ENCODE measurements at places on chromosomes 1 and 21.

DNA sequence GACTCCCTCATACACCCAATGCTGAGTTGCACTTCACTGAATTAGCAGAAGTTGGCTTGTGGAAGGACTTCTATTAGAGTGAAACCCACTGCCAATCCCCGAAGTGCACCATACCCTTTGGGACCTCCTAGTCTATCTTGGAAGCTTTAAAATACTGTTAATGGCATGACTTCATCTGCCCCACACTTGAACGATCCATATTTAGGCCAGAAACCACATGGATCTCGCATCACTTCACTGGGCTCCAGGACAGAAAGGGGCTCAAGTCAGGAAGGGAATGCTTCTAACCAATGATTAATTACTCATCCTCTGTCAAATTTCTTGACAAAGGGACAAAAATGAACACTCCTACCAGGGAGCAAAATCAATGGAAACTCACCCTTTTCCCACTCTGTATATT is 69.1 kb downstream of the BCAR3 start:
- DNase-seq = no peak

- no peak for DNase-seq
Measured at GRCh38 chr1:174874331-174875053, 125.3 kb upstream of the CACYBP start.

DNA sequence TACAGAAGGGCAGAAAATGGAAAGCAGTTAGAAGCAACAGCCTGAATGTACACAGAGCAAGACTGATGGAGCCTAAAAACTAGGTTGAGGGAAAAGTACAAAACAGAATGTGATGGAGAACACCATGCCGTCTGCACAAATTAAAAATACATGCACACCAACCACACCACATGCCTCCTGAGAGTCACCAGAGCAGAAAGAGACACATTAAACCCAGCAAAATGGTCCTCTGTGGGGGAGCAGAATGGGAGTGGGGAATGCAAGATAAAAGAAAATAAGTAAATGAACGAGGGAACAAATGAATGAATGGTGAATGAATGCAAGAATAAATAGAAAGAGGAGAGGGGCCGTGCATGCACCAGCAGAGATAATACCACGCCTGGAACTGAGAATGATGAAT is 24.1 kb downstream of the PADI2 start:
- DNase-seq = no peak

- DNase-seq = peak; percentile 71
Measured at GRCh38 chr1:37850352-37850955, 8.9 kb downstream of the MTF1 start.

DNA sequence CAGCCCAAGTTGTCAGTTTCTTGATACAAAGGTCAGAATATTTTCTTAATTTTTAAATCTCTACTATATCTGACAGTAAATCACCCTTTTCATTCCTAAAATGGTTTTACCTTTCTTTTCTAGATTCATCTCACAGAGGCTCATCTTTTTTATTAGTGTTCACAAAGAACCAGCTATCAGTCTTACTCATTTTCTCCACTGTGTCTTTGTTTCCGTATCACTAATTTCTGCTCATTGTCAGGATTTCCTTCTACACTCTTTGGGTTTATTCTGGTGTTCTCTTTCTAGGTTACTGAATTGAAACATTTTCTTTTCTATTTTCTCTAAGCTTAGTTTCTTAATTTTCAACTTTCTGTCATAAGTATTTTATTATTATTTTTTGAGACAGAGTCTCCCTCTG is 8.7 kb downstream of the AGPAT3 start:
- no peak for DNase-seq

DNA sequence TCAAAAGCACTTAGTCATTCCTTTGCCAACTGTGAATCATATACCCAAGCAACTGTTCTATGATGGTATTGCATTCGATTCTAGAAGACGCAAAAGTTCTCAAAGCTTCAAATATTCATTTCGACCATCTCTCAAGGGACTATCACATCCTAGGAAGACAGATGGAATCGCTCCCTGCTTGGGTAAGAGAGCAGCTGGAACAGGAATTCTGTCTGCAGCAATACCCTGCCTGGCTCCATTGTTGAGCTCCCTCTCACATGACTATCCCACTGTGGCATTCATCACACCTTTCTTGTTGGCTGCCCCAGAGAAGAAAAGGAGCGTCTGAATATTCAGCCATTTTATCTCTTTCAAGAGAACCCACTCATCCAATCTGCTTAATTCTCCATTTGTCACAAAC is 397.7 kb downstream of the NTNG1 start:
- no peak for DNase-seq

- DNase-seq = no peak
Measured at GRCh38 chr1:76500116-76500515, 367.2 kb upstream of the ST6GALNAC5 start.

GRCh38 chr1:27515626-27516025 is 25.7 kb upstream of the WASF2 start:
- DNase-seq = no peak

DNA sequence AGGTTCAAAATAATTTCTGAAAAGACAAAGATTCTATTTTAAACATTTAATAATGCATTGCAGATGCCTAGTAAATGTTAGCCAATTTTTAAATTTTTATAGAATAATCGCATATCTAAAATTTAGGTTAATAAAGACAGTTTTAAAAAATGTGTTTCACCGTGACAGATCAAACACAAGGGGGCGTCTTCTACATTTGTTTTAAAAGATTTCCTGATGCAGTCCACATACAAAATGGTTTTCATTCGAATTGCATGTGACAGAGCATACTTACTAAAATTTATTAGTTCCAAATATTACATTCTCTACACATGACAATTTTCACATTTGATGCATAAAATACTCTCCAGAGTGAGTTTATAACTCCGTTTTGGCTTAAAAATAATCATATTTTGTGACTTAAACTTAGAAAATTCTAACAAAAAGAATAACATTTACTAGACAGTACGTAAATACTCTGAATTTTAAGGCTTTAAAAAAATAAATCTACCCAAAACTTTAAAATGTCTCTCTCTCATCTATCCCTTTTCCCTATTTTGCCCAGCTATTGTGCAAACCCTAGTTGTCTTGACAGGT is 75.5 kb downstream of the ADAMTS1 start:
- DNase-seq = peak; percentile 15

DNA sequence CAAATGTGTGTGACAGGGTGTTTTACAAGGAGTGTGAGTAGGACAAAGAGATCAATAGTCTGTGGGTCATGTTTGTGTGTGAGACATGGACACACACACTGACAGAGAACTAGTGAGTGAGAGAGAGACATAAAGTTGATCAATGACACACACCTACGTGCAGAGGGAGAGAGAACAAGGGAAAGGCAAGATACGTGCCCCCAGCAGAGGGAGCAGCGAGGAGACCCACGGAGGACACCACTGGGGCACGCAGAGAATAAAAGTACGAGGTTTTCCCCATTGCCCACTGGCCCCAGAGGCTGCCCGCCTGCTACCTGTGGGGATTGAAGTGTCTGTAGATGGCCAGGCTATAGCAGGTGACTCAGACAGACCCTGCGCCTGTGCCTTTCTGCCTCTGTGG is 130.2 kb upstream of the CSF3R start:
- no peak for DNase-seq

- DNase-seq = peak; percentile 96
Measured at GRCh38 chr1:150613061-150613920, 16.1 kb downstream of the ENSA start.

GRCh38 chr1:56301791-56302190 is 277.6 kb downstream of the PLPP3 start:
- no peak for DNase-seq

DNA sequence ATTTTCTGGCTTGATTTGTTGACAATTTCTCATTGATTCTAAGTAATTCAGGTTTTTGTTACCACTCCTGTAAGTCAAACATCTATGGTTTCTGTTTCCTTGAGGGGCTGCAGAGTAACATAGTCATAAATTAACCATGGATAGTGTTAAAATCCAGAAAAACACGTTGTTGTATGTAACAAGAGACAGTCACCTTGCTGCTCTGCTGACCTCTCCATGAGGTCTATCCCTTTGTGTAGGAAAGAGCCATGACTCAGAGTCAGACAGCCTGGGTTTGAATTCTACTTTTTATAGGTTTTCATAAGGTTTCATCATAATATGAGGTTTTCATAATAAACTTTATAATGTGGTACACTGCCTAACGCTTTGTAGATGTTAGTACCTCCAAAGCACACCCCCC is 27.6 kb upstream of the NBL1 start:
- no peak for DNase-seq

GRCh38 chr21:34900376-34900775 is 148.7 kb downstream of the RUNX1 start:
- no peak for DNase-seq

DNA sequence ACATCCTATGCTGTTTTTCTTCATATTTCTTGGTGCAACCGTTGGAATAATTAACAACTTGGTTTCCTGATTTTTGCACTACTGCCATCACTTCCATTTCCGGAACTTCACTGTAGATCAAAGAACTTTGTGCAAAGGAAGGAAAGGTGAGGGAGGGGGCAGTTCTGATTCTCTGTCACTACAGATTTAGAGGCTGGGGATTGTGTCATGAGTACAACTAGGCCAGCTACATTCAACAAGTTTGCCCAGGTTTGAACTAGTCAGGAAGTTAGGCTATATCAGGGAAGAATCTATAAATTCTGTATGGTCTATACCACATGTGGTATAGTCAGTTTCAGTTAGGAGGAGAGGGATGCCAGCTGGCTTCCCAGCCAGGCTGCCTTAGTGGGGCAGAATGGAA is 84.2 kb downstream of the RGL1 start:
- DNase-seq = no peak

- no peak for DNase-seq
Measured at GRCh38 chr21:25456672-25457071, 150.6 kb downstream of the MRPL39 start.

- no peak for DNase-seq
Measured at GRCh38 chr1:32557812-32558211, 18.6 kb downstream of the ZBTB8A start.

DNA sequence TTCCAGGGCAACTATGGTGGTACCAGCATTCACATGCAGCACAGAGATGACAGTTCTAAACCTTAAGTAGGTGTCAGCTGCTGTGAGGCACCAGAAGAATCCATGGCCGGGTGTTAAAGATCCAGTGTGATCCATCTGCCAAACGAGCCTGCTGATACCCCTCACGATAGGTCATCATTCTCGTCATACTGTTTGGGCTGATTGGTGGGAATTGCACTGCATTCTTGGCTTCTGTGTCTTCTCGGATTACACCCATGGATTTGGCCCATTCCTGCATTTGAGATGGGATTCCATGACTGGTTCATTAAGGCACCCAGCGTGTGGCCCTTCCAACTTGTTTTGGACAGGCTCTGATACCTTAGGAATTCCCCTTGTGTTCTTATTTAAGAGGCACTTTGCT is 55.2 kb downstream of the ST6GALNAC3 start:
- no peak for DNase-seq

- no peak for DNase-seq
Measured at GRCh38 chr1:40858856-40859416, 3.2 kb downstream of the CITED4 start.

DNA sequence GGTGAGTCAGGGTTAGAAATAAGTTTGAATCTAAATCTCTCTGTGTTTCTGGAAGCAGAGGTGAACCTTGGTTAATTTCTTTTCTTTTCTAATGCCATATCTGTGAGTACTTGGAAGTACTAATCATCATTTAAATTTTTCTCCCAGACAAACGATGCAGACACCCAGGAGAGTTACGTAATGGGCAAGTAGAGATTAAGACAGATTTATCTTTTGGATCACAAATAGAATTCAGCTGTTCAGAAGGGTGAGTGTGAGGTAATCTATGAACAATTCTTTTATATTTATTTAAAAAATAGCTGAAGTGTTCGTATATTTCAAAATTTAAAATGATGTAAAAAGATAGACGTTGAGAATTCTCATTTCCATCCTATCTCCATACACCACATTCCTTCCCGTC is 11.2 kb downstream of the C4BPA start:
- no peak for DNase-seq

- DNase-seq = no peak
Measured at GRCh38 chr1:167880580-167881021, 33.3 kb downstream of the ADCY10 start.

DNA sequence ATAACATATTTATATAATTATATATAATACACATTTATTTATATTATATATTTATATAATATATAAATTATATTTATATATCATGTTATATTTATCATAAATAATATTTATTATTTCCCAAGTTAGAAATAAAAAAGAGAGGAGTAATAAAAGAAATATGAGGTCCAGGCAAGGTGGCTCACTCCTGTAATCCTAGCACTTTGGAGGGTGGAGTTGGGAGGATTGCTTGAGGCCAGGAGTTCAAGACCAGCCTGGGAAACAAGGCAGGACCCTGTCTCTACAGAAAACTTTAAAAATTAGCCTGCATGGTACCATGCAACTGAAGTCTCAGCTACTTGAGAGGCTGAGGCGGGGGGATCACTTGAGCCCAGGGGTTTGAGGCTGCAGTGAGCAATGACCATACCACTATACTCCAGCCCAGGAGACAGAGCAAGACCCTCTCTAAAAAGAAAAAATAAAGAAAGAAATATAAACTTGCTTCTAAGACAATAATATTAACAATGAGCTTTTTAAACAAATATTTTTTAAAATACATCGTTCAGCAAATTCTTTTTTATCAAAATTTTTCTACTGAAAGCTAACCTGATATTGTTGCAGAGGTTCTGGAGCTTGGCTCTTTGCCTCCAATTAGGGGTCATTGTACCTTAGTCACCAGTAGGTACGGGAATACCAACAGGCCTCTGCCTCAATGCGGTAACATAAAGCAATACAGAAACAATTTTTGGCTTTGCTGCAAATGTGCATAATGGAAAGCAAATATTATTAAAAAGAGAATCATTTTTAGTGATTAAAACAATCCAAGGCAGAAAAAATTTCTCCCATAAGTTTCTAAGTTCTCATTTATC is 290.0 kb downstream of the SETD4 start:
- no peak for DNase-seq

GRCh38 chr1:233843525-233844204 is 60.8 kb upstream of the SLC35F3 start:
- no peak for DNase-seq

- no peak for DNase-seq
Measured at GRCh38 chr1:216884614-216885229, 161.5 kb upstream of the ESRRG start.

- DNase-seq = peak; percentile 91
Measured at GRCh38 chr1:46070164-46070814, 62.1 kb downstream of the PIK3R3 start.

GRCh38 chr1:232440325-232441035 is 189.5 kb downstream of the SIPA1L2 start:
- DNase-seq = no peak

DNA sequence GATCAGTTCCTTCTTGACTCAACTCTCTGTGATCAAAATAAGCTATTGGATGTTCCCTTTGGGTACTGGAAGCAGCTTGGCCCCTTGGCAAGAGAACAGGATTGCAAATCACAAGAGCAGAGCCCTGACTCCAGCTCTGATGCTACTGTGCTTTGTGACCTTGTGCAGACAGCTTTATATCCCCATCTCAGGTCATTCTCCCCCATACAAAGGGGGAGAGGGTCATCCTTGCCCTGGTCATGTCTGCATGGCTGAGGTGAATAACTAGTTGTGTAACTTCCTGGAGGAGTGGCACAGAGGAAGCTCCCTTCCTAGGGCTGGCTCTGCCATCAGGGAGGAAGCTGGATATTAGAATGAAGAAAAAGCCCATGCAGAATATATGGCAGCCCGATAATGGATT is 142.9 kb downstream of the DHRS3 start:
- DNase-seq = peak; percentile 23
